ENCODE measurements at places on chromosomes 12 and 14. TPM values are rescaled to one million over a fixed set of nuclear protein-coding genes. Genes with fewer than 3 reads are reported as not detected.

- DNase-seq, result no peak
Measured at GRCh38 chr14:57212919-57213318, 55.8 kb downstream of the EXOC5 start.

GRCh38 chr12:110998165-110998564 is 77.8 kb upstream of the MYL2 start:
- DNase-seq, result no peak

- DNase-seq, result no peak
Measured at GRCh38 chr14:83163016-83163415, 1629.4 kb upstream of the SEL1L start.

- DNase-seq, result no peak
Measured at GRCh38 chr14:89651805-89652204, 234.8 kb upstream of the FOXN3 start.

- DNase-seq, result no peak
Measured at GRCh38 chr14:100279563-100279962, 26.7 kb downstream of the SLC25A29 start.

DNA sequence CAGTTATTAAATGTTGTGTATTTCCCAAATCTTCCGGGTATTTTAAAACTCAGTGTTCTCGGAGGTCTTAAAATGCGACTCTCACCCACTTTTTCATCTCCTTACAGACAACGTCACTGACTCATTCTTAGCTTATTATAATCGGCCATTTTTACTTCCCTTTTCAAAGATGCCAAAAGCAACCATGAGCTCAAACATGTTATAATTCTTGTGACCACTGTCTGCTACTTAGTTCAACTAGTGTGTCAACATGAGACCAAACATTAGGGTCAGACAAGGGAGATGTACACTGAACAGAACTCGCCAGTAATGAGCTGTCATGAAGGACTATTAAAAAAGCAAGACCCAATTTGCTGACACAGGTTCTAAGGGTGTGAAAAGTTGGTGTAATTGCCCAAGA is 4.2 kb upstream of the GRIP1 start:
- no peak for DNase-seq

- DNase-seq, result no peak
Measured at GRCh38 chr12:16504200-16504599, 101.8 kb downstream of the LMO3 start.

DNA sequence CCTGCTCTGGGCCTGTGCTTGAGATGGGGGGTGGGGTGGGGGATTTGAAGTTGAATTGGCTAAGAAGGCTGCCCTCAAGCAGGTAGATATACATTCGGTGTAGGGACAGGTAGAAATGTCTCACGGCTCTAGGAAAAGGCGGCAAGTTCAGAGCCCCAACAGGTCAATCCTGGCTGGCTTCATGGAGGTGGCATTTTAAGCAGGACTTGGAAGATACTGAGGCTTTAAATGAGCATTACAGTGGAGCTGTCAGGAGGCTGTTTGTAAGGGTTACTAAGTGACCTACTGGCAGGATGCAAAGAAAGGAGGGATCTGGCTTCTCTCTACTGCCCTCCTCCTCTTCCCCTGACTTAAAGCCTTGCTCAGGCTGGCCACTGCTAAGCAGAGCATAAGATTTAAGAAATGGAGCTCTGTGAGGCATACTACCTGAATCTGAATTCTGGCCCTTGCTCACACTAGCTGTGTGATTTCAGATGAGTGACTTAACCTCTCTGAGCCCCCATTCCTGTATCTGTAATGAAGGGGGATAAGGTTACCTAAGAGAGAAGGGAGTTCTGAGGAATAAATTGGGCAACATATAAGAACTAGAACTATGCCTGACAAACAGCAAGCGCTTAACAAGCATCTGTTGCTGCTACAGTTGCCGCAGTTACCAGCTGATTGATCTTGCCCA is 61.6 kb downstream of the SLC24A4 start:
- no peak for DNase-seq

DNA sequence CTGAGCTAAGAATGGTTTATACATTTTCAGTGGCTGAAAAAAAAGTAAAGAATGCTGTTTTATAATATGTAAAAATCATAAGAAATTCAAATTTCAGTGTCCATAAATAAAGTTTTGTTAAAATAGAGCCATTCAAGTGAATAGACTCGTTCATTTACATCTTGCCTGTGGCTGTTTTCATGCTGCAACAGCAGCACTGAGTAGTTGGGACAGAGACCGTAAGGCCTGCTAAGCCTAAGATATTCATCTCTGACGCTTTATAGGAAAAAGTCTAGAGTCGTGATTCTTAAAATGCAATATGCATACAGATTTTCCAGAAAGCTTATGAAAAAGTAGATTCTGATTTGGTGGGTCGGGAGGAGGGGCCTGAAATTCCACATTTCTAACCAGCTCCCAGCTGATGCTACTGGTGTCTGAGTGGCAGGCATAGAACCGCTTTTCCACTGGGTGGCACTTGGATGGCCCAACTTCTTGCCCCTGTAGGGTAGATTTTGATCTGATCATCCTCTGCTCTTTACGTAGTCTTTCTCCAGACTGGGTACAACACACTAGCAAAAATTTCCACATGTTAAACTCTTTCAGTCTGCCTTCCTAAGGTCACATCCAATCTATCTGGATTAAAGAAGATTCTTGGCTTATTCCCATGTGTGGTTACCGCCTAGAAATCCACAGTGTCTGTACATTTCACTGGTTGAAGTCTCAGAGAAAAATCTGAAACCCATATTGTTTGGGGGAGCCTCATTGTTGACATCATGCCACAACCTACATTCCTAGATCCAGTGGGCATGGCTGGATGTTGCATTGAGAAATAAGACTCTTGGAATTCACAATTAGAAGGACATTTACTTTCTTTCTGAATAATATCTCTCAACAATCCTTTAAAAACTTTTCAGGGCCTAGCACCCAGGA is 151.2 kb downstream of the C12orf75 start:
- DNase-seq, result no peak

GRCh38 chr12:53703756-53704155 is 23.5 kb downstream of the CALCOCO1 start:
- no peak for DNase-seq

DNA sequence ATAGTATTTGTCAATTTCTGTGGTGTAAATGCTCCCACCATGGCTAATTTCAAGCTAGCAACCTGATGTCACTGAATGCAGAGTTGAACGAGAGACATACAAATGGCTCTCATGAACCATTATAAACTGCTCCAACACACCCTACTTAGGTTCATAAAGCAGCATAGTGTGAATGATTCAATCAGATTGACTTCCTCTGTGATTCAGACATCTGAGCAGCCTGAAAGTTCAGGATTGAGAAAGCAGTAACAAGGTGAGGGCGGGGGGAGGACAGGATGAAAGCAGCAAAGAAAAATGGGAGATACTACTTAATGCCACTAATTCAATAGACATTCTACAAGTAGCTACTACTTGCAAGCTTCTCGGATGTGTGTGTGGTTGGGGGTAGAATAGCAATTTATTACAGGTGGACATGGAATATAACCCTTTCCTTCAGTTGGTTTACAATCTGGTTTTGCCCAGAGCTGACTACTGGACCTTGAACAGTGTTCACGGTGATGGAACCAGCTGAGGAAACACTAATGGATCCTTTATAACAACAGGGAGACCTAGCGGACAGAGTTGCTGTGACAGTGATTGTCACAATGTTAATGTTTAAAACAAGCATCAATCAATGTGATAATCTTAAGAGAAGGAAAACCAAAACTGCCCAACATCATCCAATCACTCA is 52.5 kb upstream of the PELI2 start:
- no peak for DNase-seq

DNA sequence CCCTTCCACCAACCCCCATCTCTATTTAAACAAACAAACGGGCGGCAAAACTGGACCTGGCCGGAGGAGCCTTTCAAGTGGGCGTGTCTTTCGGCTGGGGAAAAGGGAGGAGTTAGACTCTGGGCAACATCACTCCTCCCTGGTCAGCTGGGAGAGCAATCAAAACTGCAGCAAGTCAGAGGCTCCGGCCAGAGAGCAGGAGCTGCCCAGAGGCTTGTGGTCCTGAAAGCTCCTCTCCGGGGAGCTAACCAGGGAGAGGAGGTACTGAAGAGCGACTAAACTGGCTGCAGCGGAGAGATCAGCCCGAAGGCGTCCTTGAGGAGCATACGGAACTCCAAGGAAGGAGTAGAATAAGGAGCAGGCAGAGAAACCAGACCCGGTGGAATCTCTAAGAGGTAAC is at the start of gene NEUROD4:
Gene NEUROD4, plus strand, starts transcription at position 191 of the 400 bp plus-strand sequence. CDS start 6,466 bp downstream, outside the sequence.
- peak; percentile 54 for DNase-seq

- no peak for DNase-seq
Measured at GRCh38 chr14:43418324-43418723, 1088.8 kb downstream of the FSCB start.

- DNase-seq, result no peak
Measured at GRCh38 chr12:106750524-106750923, 24.0 kb upstream of the RIC8B start.

DNA sequence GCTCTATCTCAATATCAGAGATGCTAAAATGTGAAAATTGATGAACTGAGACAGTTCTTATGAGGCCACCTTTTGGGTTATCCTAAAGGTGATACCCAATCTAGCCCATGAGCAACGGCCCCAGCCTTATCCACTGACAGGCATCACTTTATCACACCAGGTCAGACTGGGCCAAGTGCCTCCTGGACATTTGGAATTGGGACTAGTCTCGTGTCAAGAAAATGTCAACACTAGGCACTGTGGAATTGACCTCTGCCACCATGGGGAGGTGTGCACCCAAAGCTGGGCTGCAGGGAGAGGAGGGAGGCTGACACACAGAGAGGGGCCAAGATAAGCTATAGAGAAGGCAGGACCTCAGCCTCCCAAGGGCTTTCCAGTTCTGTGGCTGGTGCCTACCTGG is 78.5 kb upstream of the ZFP36L1 start:
- no peak for DNase-seq

DNA sequence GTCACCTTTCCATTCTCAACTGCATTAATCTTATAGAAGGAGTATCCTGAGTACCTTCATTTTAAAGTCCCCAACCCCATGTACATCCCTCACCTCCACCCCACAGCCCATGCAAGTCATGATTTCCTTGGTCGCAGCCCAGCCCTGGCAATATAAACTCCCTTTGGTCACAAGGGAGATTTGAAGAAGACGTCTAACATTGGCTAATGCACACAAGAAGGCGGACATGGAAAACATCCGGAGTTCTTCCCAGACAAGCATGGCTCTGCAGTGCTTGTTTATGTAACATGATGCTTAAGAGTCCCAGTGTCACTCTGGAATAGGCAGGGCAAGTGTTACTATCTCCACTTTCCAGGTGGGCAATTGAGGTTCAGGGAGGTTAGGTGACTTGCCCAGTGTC is 277.6 kb downstream of the DPF3 start:
- DNase-seq, result no peak

GRCh38 chr12:19897900-19898408 is 458.7 kb downstream of the AEBP2 start:
- no peak for DNase-seq

DNA sequence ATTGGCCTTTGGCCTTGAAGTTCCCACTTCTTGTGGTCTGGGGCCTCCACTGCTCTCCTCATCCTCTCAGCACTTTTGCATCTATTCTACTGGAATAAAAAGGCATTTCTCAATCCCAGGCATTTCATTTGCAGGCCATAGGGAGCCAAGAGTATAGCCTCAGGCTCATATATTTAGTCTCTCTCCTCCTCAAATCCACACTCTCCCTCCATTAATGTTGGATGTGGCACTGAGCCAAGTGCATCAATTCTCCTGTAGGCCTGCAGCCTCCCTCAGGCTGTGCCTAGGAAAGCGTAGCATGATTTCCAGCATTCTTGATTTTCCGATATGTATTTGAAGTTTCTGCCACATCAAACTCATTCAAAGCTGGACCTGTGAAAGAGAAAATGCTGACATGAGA is 211.5 kb upstream of the CPNE8 start:
- DNase-seq, result no peak

DNA sequence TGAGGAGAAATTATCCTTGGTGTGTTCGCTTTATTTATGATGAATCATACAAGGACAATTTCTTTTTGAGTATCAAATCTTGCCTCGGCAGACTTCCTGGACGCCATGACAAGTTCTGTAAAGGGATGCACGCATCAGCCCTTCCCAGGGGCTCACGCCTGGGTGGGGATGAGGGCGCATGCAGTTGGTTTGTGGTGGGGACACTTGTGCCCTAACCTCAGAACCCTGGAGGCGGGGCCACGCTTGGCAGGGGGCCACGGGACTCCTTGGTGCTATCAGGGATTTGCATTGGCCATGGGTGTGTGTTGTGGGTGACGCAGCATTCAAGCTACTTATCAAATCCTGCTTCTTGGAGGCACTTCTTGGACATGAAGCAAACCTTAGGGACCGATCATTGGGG is 143.8 kb upstream of the RTL1 start:
- no peak for DNase-seq

- DNase-seq, result peak; percentile 81
Measured at GRCh38 chr14:102088012-102088792, 1.4 kb upstream of the HSP90AA1 start.

DNA sequence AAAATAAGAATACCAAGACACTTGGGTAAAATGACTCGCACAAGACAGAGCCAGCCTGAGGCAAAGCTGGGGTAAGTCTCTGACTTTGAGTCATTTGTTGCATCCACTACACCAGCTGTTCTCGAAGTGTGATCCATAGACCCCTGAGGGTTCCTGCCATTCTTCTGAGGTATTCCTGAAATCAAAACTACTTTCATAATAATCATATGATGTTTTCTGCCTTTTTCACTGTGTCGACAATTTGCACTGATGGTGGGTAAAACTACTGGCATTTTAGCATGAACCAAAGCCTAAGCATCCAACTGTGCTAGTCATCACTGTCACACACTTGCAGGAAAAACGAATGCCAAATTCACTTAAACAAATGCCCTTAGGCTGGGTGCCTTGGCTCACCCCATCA is 135.5 kb upstream of the FUT8 start:
- no peak for DNase-seq

Gene PLA2G1B
- total RNA-seq, result not detected

Gene RND1
- total RNA-seq, result 0.11 TPM

Gene PCED1B
- total RNA-seq, result 0.67 TPM

Gene TAC3
- not detected for total RNA-seq

Gene NAV3
- 3.3 TPM for total RNA-seq

Gene CACNA2D4
- total RNA-seq, result 1.0 TPM

Gene GYS2
- not detected for total RNA-seq

Gene SDR9C7
- not detected for total RNA-seq

Gene RDH16
- total RNA-seq, result 0.24 TPM

Gene TMEM117
- 5.8 TPM for total RNA-seq

Gene GLIPR1L2
- 2.4 TPM for total RNA-seq

Gene STON2
- 12.0 TPM for total RNA-seq

Gene LPAR5
- 7.3 TPM for total RNA-seq

Gene TSPAN19
- total RNA-seq, result 0.27 TPM

Gene SMCO2
- not detected for total RNA-seq

Gene MGP
- 231 TPM for total RNA-seq

Gene TRIM9
- total RNA-seq, result 0.40 TPM

Gene PPP1R1A
- 192 TPM for total RNA-seq

Gene RNASE4
- total RNA-seq, result 9.4 TPM

Gene TIGAR
- total RNA-seq, result 13.6 TPM
